ENCODE measurements at places on chromosomes 11 and 22.

DNA sequence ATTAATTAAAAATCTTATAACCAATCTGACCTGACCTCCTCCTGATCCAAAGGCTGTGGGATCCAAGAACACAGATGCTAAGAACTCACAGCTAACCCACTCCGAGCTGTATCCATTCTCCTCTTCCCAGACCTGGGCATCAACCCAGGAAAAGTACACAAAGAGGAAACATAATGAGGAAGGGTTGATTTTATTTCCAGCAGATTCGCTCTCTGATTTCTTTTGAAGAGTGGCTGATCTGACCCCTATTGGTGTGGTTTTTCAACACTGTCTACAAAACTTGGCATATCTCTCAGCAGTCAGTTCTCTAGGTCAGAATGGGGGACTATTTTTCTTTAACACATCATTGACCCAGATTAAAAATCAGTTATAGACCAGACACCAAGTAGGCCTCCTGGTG is 201.9 kb upstream of the UBASH3B start:
- no peak for DNase-seq

GRCh38 chr11:67666676-67667489 is 7.5 kb downstream of the ALDH3B2 start:
- no peak for DNase-seq

DNA sequence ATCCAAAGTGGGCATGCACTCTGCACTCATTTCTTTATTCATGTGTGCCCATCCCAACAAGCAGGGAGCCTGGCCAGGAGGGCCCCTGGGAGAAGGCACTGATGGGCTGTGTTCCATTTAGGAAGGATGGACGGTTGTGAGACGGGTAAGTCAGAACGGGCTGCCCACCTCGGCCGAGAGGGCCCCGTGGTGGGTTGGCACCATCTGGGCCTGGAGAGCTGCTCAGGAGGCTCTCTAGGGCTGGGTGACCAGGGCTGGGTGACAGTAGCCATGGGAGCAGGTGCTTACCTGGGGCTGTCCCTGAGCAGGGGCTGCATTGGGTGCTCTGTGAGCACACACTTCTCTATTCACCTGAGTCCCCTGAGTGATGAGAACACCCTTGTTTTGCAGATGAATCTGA is 129.3 kb upstream of the B3GAT1 start:
- DNase-seq: no peak

DNA sequence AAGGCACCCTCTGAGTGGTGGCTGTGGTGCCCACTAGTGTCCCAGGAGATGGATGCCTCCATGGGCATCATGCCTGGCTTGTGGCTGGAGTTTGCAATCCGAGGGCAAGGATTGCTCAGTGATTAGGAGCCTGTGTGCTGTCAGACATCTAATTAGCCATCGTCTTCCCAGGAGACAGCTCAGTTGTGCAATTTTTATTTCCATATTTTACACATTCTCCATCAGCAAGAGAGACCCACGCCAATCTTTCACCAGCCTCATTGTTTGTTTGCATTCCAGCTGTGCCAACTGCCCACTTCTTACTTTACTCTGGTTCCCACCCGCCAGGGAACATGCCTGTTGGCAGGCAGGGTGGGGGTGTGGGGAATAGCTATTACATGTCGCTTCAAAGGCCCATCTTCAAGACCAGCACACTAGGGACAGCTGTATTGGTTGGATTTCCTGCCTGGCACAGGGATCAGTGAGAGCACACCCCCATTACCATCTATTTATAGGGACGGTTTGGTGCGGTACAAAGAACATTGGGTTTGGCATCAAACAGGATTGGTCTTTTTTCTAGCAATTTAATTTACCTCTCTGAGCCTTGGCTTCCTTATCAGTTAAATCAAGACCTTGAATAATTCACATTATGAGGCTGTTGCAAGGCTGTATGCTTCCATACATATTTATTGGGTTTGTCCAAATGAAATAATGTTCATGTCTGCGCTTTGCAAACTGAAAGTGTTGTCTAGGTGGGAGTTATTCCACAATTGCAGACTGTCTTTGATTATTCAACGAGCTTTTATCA is 80.7 kb upstream of the NAV2 start:
- DNase-seq: no peak

GRCh38 chr22:31344578-31345330 is 1.4 kb downstream of the PATZ1 start:
- no peak for DNase-seq

DNA sequence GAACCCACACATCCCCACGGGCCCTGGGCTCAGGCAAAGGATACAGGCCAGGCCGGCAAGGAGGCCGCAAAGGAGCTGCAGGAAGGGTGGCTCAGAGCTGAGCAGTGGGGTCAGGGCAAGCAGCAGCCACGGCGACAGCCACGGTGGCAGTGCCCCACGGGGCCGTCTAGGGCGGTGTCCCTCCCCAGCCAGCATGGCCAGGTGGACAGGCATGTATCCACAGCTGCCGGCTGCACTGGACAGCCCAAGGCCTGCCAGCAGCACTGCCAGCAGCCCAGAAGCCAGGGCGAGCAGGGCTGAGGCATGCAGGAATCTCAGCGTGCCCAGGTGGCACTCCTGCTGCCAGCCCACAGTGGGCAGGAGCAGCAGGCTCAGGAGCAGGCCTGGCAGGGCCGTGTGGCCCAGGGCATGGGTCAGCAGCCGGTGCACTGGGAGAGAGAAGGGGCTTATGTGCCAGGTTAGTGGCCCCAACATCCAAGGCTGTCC is 3.9 kb downstream of the RHBDD3 start:
- DNase-seq: no peak

Data from NCI-H510A (cell line).